ENCODE measurements at places on chromosomes 16 and 17.

GRCh38 chr17:15966183-15966878 is 21.4 kb downstream of the ADORA2B start:
- peak; percentile 96 for DNase-seq
- peaks cover 10% of the 10 kb centered on the region for H3K4me1 ChIP-seq
- no peaks in the 10 kb centered on the region for H3K36me3 ChIP-seq
- peak overlapping the region; percentile 85 for H3K27ac ChIP-seq
- H3K27me3 ChIP-seq: no peaks in the 10 kb centered on the region

DNA sequence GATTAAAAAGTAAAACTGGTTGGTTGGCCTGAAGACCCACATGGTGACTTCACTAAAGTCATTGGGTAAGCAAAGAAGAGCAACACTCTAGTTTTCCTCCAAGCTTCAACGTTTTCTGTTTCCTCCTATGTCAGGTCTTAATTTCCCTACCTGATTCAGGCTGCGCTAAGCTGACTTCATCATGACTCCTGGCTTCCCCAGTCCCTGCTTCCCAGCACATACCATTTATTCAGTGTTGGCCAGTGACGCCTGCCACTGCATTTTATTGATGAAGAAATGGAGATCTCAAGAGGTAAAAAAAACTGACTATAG is 645.3 kb downstream of the WWOX start:
- DNase-seq: no peak
- H3K4me3 ChIP-seq: no peak overlapping the region
- no peak overlapping the region for H3K27ac ChIP-seq

- peaks cover 3% of the 10 kb centered on the region for H3K36me3 ChIP-seq
- no peak overlapping the region for H3K27ac ChIP-seq
Observed at GRCh38 chr16:54027062-54027461, 259.5 kb downstream of the IRX3 start.

DNA sequence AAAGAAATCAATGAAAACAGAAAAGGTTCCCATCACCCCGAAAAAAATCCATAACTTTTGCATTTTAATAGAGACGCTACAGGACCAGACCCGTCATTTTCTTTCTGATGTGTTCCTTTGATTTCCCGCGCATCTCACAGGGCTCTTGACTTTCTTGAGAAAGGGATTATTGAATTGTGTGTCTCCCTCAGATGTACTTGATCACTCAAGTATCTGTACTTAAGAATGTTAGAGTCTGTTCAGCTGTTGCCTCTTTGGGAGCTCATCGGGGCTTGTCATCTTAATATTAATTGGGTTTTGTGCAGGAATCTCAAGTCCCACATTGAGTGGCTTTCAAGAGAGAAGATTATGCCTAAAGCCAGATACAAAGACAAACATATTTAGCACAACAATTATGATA is 606.4 kb upstream of the SALL1 start:
- no peak overlapping the region for H3K27ac ChIP-seq
- no peak overlapping the region for H3K4me3 ChIP-seq

GRCh38 chr17:2777242-2777867 is 18.9 kb upstream of the RAP1GAP2 start:
- DNase-seq: peak; percentile 69
- no peak overlapping the region for H3K27ac ChIP-seq
- no peaks in the 10 kb centered on the region for H3K4me1 ChIP-seq
- no peaks in the 10 kb centered on the region for H3K36me3 ChIP-seq
- no peaks in the 10 kb centered on the region for H3K27me3 ChIP-seq
- peak overlapping the region; percentile 91 for H3K4me3 ChIP-seq

DNA sequence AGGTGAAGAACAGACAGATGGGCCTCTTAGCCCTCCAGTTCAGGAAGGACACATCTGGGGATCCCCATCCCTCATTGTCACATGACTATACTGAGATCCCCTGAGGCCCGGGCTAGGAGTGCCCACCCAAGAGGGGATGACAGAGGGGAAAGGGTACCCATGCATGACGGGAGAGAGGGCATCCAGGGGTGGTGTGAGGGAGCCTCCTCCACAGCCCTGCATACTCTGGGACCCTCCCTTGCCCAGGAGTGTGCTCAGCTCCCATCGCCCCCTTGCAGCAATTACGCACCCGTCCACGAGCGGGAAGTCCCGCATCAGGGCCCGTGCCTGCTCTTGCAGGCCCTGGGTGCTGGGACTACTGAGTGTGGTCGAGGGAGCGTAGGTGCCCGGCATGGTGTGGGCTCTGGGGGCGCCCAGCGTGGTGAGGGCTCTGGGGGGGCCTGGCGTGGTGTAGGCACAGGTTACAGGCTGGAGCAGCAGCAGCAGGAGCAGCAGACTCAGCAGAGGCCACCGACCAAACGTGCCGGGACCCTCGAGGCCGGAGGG is 6.5 kb downstream of the DPEP2 start:
- no peak overlapping the region for H3K4me3 ChIP-seq
- no peak overlapping the region for H3K27ac ChIP-seq
- H3K36me3 ChIP-seq: no peaks in the 10 kb centered on the region
- no peak for DNase-seq

DNA sequence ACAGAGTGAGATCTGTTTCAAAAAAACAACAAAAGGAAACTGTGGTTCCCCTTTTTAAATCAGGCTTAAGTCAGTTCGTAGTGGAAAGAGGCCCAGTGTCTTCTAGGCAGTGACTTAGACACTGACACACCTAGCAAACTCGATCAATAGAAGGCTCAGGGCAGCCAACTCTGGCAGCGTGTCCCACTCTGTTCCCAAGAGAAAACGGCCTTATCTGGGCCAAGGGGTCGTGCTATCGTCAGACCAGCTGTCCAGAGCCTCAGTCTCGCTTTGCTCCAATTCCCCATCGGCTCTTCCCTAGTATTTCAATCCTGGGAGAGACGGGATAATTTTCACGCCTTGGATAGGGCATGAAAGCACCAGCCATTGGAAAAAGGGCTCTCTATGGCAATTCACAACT is 72.9 kb downstream of the SLC5A11 start:
- H3K27ac ChIP-seq: no peak overlapping the region
- no peak for DNase-seq
- no peaks in the 10 kb centered on the region for H3K4me1 ChIP-seq
- no peaks in the 10 kb centered on the region for H3K27me3 ChIP-seq

DNA sequence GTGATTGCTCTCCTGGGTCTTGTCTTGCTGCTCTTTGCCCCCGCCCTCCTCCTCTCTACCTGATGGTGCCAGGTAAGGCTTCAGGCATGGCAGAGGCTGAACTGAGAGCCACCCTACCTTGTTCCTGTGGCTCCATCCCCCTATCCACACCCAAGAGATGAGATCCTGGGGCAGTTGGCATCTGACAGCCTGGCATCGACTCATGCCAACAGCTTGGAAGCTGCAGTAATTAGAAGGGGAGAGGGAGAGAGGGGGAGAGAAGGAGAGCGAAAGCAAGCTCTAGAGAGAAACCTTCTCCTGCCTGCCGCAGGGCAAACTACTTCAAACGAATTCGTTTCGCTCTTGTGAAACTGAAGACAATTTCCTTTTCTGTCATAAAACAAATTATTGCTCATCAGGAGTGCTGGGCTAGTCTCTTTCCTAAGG is 13.8 kb upstream of the SP6 start:
- no peak overlapping the region for H3K4me3 ChIP-seq
- no peaks in the 10 kb centered on the region for H3K27me3 ChIP-seq
- no peaks in the 10 kb centered on the region for H3K36me3 ChIP-seq

DNA sequence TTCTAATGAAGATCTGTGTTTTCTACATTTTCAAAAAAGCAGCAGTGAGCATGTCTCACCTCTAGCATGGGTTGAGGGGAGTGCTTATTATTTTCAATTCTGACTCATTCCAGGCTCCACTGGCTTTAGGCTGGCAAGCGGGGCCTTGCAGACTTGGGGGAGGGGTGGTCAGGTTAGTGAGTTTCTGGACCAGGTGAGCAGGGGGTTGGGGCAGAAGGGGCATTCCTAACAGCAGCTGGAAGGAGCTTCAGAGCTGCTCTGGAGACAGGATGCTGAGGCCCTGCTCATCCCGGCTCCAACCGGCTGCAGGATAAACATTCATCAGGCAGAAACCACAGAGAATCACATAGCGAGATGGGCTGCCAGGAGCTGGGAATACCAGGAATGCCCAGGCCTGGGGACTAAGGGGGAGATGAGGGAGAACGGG is 10.5 kb upstream of the KRT19 start:
- H3K36me3 ChIP-seq: no peaks in the 10 kb centered on the region
- no peaks in the 10 kb centered on the region for H3K27me3 ChIP-seq
- H3K27ac ChIP-seq: no peak overlapping the region
- H3K4me1 ChIP-seq: peaks cover 2% of the 10 kb centered on the region

GRCh38 chr17:13027246-13027645 is 9.4 kb upstream of the ELAC2 start:
- no peaks in the 10 kb centered on the region for H3K4me1 ChIP-seq
- H3K27me3 ChIP-seq: no peaks in the 10 kb centered on the region
- no peak overlapping the region for H3K4me3 ChIP-seq
- no peaks in the 10 kb centered on the region for H3K36me3 ChIP-seq

- no peak overlapping the region for H3K27ac ChIP-seq
- no peaks in the 10 kb centered on the region for H3K4me1 ChIP-seq
- no peak overlapping the region for H3K4me3 ChIP-seq
- no peak for DNase-seq
- no peaks in the 10 kb centered on the region for H3K27me3 ChIP-seq
Observed at GRCh38 chr16:78163772-78164670, 64.6 kb downstream of the WWOX start.

GRCh38 chr17:79214940-79215604 is 140.4 kb downstream of the ENGASE start:
- no peak overlapping the region for H3K27ac ChIP-seq
- H3K36me3 ChIP-seq: no peaks in the 10 kb centered on the region
- DNase-seq: no peak
- H3K4me3 ChIP-seq: no peak overlapping the region
- H3K27me3 ChIP-seq: no peaks in the 10 kb centered on the region

- H3K36me3 ChIP-seq: peaks cover 30% of the 10 kb centered on the region
- no peak for DNase-seq
- no peak overlapping the region for H3K4me3 ChIP-seq
- no peaks in the 10 kb centered on the region for H3K4me1 ChIP-seq
- H3K27ac ChIP-seq: no peak overlapping the region
Observed at GRCh38 chr16:3321816-3322215, 16.5 kb downstream of the ZNF75A start.

DNA sequence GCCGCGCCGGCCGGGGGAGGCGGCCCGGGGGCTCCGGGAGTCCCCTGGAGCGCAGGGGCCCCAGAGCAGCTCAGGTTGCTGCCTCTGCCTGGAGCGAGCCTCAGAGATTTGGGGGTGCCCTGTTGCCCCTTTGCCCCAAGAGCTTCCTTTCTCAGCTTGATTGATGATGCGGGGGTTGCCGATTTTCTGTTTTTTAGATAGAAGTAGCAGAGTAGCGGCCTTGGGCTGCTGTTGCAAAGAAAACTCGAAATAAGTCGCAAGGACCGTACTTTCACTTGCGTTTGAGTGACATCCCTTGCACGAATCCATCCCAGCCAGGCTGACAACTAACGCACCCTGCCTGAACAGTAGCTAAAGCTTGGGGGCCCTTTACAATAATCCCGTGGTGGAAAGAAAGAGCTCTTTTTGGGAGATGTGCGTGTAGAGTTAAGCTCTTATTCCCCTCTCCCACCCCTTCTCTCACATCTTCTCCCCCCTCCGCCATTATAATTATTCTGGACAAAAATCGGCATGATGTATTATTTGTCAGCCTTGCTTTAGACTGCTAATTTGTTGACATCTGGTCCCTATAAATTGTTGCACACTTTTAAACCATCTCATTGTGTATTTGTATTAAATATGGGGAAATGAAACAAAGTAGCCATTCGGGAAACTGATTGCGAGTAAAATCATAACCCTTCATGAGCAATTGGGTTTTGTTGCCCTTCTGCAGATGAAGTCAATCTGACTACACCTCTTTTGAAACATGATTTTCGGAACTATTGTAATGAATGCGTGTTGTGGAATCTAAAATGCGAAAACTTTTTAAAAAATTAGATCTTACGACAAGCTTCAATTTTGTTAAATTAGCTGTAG is 873 bp downstream of the USP10 start:
- H3K27ac ChIP-seq: no peak overlapping the region
- H3K27me3 ChIP-seq: no peaks in the 10 kb centered on the region
- no peak for DNase-seq

DNA sequence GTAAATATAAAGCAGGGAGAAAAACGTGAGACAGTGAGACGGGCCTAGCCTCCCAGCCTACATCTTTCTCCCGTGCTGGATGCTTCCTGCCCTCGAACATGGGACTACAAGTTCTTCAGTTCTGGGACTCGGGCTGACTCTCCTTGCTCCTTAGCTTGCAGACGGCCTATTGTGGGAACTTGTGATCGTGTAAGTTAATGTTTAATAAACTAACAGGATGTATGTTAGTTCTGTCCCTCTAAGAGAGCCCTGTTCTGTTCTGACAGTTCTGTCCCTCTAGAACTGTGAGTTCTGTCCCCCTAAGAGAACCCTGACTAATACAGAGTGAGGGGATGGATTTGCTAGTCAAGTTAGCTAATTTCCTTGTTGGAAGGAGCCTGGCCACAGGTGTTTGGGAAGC is 16.7 kb upstream of the MYH10 start:
- H3K36me3 ChIP-seq: no peaks in the 10 kb centered on the region
- no peak overlapping the region for H3K4me3 ChIP-seq
- no peak for DNase-seq
- no peak overlapping the region for H3K27ac ChIP-seq
- no peaks in the 10 kb centered on the region for H3K4me1 ChIP-seq

GRCh38 chr17:18225642-18226283 is 328 bp downstream of the LLGL1 start:
- no peak overlapping the region for H3K27ac ChIP-seq
- peaks cover 2% of the 10 kb centered on the region for H3K36me3 ChIP-seq
- H3K27me3 ChIP-seq: no peaks in the 10 kb centered on the region
- H3K4me3 ChIP-seq: peak overlapping the region; percentile 98
- H3K4me1 ChIP-seq: peaks cover 3% of the 10 kb centered on the region
- no peak for DNase-seq

- no peak overlapping the region for H3K27ac ChIP-seq
- no peaks in the 10 kb centered on the region for H3K4me1 ChIP-seq
- no peak overlapping the region for H3K4me3 ChIP-seq
- H3K36me3 ChIP-seq: no peaks in the 10 kb centered on the region
- peaks cover 17% of the 10 kb centered on the region for H3K27me3 ChIP-seq
Observed at GRCh38 chr16:66840883-66841282, 3.3 kb upstream of the CA7 start.

- no peak overlapping the region for H3K27ac ChIP-seq
- H3K4me1 ChIP-seq: no peaks in the 10 kb centered on the region
- H3K4me3 ChIP-seq: no peak overlapping the region
- no peak for DNase-seq
Observed at GRCh38 chr17:44581868-44582267, 24.6 kb downstream of the FZD2 start.
